ENCODE measurements at places on chromosomes 12 and 14.
A peak's percentile ranks its signal among the peaks of the same experiment; 100 is the strongest.

- peak; percentile 15 for DNase-seq
These were observed 394.0 kb upstream of the SYT1 start for GRCh38 chr12:78470354-78471195.

DNA sequence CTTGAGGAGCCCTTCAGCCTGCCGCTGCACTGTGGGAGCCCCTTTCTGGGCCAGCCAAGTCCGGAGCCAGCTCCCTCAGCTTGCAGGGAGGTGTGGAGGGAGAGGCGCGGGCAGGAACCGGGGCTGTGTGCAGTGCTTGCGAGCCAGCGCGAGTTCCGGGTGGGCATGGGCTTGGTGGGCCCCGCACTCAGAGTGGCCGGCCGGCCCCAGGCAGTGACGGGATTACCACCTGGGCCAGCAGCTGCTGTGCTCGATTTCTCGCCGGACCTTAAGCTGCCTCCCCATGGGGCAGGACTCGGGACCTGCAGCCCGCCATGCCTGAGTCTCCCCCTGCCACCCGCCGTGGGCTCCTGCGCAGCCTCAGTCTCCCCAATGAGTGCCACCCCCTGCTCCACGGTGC, 116.9 kb downstream of the PAWR start:
- DNase-seq: no peak

- no peak for DNase-seq
These were observed 75.3 kb downstream of the BMP4 start for GRCh38 chr14:53881161-53881871.

DNA sequence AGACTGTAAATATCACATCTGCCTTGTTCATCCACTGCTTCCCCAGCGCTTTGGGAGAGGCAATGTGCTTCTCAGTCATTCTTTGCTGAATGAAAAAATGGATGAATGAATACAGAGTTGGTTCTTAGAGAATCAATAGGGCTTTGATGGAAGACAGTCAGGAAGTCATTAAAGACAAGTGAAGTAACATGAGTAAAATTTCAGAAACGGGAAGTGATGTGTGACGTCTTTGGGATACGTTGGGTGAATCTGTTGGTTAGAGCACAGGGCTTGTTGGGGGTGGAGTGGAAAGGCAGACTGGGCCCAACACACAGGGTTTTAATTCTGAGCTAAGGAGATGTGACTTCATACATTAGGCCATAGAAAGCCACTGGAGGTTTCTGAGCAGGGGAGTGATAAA, 39.0 kb upstream of the NRXN3 start:
- no peak for DNase-seq

DNA sequence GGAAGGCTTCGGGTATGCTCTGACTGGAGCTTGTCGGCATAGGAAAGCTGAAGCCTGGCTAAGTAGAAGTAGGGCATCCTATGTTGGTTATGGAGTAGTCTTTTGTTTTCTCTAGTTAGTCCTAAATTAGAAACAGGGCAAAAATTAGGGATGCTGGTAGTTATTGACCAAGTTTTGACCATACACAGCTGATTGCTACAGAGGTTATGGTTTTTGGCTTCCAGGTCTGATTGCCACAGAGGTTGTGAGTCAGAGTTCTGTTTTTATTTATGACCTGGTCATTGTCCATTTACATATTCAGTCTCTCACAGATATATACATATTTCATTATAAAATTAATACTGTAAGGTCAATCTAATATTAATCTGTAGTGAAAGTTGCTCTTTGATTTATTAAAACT, 219.2 kb downstream of the FSCB start:
- DNase-seq: no peak

GRCh38 chr14:85418721-85419120, 111.2 kb upstream of the FLRT2 start:
- no peak for DNase-seq

- peak; percentile 33 for DNase-seq
These were observed 389.7 kb upstream of the FAR2 start for GRCh38 chr12:28759333-28759732.

DNA sequence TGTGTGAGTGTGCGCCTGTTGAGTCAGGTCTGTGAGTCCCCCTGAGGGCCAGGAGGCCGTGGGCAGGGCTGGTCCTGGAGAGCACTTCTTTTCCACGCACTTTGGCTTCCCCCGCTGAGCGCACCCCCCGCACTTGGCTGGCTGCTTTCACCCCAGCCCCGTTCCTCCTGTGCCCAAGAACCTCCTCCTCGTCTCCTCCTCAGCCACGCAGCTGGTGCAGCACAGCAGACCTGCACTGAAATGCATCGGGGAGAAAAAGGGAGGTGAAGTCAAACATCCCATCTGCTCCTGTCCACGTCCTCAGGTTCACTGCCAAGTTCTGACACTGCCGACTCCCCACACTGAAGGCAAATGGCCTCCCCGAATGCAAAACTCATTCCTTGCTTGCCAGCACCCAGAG, 362.7 kb upstream of the SFSWAP start:
- DNase-seq: no peak

- DNase-seq: no peak
These were observed 253.9 kb downstream of the CACNA1C start for GRCh38 chr12:2306735-2307134.

- no peak for DNase-seq
These were observed 202.3 kb downstream of the KITLG start for GRCh38 chr12:88377973-88378372.

DNA sequence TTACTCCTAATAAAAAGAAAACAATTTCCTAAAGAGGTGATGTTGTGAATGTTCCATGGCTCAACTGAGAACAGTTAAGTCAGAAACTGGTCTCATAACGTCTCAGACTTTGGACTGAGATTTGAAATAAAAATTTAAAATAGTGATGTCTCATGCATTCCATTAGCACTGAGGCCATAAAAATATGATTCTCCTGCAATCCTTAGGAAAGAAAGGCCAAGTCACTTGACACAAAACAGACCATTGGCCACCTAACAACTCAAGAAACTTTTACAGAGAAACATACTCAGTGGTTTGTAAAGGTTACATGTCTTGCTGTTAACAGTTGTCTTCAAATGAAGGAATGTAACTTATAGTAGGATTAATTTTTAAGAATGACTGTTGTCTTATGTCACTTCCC, 58.1 kb downstream of the STAB2 start:
- no peak for DNase-seq

DNA sequence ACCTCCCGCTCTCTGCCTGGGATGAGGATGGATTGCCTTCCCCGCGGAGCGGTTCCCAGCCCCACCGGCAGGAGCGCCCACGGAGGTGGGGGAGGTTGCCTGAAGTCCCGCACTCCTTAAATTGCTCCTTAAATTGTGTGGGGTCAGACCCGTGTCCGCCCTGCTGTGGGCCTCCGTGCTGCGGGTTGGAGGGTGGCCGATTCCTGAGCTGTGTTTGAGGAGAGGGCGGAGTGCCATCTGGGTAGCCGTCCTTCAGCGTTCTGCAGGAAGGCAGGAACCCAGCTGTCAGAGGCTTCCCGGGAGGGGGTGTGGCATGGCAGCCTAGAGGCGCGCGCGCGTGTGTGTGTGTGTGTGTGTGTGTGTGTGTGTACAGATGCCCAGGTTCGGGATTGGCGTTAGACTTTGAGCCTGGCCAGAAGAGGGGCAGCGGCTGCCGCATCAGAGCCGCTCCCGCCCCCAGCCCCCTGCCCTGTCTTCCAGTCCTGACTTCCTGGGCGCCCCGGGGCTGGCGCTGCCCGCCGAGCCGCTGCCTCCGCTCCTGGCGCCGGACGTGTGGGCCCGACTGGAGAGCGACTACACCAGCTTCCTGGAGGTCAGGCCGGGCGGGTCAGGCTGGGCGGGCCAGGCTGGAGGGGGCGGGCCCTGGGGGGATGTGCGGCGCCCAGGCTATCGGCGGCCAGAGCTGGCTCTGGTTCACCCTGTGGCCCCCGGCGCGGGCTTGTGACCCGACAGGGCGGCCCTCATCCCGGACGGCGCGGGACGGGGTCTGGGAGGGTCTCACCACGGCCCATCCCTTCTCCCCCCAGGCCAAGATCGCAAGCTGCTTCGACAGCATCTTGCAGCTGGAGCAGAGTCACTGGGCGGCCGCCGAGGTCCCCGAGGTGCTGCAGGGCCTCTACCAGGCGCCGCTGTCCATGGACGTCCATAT, 9.2 kb downstream of the EXOC3L4 start:
- DNase-seq: peak; percentile 52

- DNase-seq: no peak
These were observed 1.8 kb downstream of the KCNA1 start for GRCh38 chr12:4911316-4911994.

Measured in RWPE1 (cell line).